Activated CD4-positive, alpha-beta memory T cell treated with anti-CD3 and anti-CD28 coated beads for 36 hours (primary cell): ENCODE measurements at places on chromosomes 7 and 10. TPM values are rescaled to one million over a fixed set of nuclear protein-coding genes. Genes with fewer than 3 reads are reported as not detected.

Gene TWIST1
- total RNA-seq = 4.6 TPM

Gene HOXA3
- total RNA-seq = not detected

Gene OR2A12
- not detected for total RNA-seq

Gene ACSM6
- not detected for total RNA-seq

Gene CISD1
- total RNA-seq = 42.3 TPM

Gene FGL2
- 0.65 TPM for total RNA-seq

Gene CDC14C
- total RNA-seq = not detected

Gene LIPK
- not detected for total RNA-seq

Gene GJD4
- not detected for total RNA-seq

Gene BZW2
- total RNA-seq = 84.2 TPM

Gene KCNMA1
- total RNA-seq = not detected

Gene SKIDA1
- total RNA-seq = 0.07 TPM

Gene C10orf105
- 0.63 TPM for total RNA-seq

Gene ADCYAP1R1
- not detected for total RNA-seq

Gene TMEM229A
- not detected for total RNA-seq

Gene EPHA1
- 2.9 TPM for total RNA-seq

Gene AHCYL2
- total RNA-seq = 16.4 TPM

Gene DNAJC12
- 11.5 TPM for total RNA-seq

Gene LRRC27
- total RNA-seq = 2.8 TPM

Gene PKD2L1
- not detected for total RNA-seq

Gene CPA4
- 0.90 TPM for total RNA-seq

Gene DYDC2
- total RNA-seq = not detected

Gene PAPOLB
- total RNA-seq = not detected

Gene CCL26
- total RNA-seq = 2.0 TPM

Gene DYNC1I1
- total RNA-seq = not detected

Gene CPEB3
- total RNA-seq = 1.4 TPM

Gene ITGB8
- total RNA-seq = not detected

Gene P4HA1
- total RNA-seq = 31.2 TPM

Gene PNLIPRP2
- not detected for total RNA-seq

Gene LBX1
- total RNA-seq = not detected

Gene TEX47
- total RNA-seq = not detected

Gene STYXL1
- 40.5 TPM for total RNA-seq

Gene NANOS1
- total RNA-seq = 0.31 TPM
